ENCODE measurements at places on chromosomes 16 and 17.

DNA sequence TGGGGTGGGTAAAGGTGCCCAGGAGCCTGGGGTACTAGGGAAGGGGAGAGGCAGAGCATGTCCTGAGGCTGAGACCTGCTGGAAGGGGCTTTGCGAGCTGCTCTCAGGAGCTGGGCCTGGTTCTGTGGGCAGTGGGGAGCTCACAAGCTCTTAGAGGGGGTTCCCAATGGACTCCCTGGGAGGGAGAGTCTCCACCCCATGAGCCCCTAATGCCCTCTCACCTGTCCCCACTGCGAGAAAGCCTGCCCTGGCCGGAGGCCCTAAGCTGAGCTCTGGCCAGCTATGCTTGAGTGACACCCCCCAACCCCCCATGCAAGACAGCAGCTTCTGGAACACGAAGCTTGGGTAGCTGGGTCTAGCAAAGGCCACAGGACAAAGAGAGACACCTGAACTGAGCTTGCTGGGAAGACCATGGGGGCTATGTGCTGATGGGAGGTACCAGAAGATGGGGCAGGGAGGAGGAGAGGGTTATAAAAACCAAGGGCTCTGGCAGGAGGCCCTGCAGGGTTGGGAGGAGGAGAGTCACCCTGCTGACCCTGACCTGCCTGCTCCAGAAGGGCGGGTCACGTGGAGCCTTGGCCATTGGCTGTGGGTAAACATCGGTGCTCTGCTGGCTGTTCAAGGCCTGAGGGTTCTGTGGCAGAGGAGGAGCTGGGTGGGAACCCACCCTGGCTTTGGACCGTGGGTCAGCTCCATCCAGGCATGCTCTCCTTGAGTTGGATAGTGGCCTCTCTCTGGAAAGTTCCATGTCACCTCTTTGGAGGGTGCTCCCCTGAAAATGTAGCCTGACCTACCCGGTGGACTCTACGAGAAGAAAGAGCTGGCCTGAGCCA, 106.7 kb downstream of the RAB11FIP4 start:
- no peak for DNase-seq

DNA sequence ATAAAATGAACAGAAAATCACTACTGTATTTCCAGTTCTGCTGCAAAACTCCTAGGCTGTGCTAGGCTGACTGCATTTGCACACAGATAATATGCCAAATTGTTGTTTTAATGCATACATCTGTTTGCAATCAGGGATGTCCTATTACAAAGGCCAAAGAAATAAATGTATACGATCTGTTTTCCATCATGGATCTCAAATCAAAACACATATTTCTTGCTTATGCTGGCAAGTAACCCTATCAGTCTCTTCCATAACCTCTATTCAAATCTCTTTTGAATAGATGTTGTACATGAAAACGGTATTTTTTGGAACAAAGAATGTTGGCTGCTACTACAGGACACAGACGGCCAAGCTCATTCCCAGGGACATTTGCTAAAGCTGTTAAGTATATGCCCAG, 56.6 kb downstream of the DUSP14 start:
- no peak for DNase-seq

DNA sequence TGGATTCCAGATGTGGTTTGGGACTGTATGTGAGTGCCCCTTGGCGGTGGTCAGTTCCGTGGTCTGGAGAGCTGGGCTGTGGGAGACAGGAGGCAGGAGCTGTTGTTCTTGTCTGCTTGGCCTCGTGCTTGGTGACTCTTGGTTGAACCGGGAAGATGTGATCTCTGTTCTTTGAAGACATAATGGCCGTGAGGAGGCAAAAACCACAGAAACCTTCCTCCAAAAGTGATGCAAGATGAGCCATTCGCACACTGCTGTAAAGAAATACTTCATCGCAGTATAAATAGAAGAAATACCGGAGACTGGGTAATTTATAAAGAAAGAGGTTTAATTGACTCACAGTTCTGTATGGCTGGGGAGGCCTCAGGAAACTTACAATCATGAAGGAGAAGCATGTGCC, 128.8 kb downstream of the RAP1GAP2 start:
- DNase-seq = no peak

DNA sequence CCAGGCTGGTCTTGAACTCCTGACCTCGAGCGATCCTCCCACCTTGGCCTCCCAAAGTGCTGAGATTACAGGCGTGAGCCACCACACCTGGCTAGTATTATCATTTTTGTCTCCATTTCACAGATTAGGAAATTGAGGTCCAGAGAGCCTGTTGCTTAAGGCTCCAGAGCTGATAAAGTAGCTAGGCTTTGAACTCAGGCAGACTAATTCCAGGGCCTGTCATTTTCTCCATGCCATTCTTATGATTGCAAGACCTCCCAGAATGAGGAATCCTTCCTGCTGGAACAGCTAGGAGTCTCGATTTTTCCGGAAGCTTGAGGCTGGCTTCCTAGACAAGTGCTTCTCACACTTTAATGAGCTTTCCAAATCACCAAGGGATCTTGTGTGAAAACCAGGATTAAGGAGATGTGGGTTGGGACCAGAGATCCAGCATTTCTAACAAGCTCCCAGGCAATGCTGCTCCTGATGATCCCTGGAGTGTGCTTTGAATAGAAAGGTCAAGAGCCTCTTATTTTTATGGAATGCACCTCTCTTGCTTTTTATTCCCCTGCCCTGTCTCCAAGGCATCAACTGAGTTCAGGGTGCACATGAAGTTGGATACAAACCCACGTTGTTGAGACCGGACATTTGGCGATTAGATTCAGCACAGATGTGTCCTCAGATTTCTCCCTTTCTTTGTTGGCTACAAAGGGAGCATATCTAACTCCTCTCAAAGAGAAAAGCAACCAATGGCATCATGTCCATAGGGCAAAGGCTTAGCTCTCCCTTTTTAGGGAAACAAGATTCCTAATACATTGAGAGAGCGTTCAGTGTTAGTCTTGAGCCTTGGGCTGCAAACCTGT, 40.3 kb upstream of the FAM20A start:
- DNase-seq = no peak

GRCh38 chr16:2610781-2611498, 71.4 kb upstream of the KCTD5 start:
- no peak for DNase-seq

- DNase-seq = no peak
Observed at GRCh38 chr16:69644790-69645189, 79.0 kb downstream of the NFAT5 start.

GRCh38 chr17:32516940-32517701, 30.3 kb downstream of the CDK5R1 start:
- DNase-seq = no peak

- no peak for DNase-seq
Observed at GRCh38 chr16:88472069-88472468, 19.0 kb downstream of the ZFPM1 start.

- no peak for DNase-seq
Observed at GRCh38 chr17:1617620-1618174, 10.9 kb downstream of the SLC43A2 start.

GRCh38 chr17:50350733-50351132, 4.8 kb downstream of the XYLT2 start:
- no peak for DNase-seq

DNA sequence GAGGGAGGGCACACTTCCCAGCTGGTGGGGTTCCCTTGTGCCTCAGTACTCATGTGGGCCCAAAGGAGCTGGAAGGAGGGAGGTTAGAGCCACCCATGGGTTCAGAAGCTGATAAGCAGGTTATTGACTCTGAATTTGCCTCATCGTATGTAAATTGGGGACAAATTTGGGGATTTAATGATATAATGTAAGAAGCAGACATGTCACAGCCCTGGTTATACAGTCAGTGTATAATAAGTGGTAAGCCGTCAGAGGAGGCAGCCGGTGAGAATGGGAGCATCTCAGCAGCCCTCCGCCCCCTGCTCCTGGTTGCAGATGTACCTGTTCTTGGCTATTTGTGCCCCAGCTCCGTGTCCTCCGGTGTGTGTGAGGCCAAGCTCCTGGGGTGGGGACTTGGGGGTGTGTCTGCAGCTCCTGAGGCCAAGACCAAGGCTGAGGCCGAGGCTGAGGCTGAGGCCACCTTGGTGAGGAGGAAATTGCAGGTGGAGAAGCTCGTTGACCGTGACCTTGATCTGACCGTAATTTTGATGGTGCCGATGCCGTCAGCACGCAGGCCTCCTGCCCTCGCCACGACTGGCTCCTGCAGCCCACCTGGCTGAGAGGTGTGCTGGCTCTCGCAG, 288.1 kb downstream of the SEC14L1 start:
- no peak for DNase-seq

- DNase-seq = peak; percentile 95
Observed at GRCh38 chr16:68084504-68085258, 489 bp upstream of the NFATC3 start.

- no peak for DNase-seq
Observed at GRCh38 chr16:84765616-84766580, 53.9 kb upstream of the CRISPLD2 start.

DNA sequence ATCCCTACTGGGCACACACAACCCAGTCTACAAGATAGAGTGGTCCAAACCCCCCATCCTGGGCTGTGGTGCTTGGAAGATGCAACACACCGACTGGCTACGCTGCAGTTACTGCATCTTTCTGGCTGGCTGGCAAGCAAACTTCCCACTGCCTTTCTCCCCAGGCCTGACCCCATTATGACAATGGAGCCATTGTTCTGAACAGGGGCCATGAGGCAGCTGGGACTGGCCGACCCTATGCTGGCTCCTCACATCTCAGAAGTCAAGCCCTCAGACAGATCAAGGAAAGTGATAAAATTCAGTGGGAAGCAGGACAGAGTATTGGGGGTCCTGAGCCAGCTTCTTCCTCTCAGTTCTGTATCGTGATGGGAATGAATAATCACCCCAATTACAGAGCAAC, 364.1 kb upstream of the ASIC2 start:
- no peak for DNase-seq

DNA sequence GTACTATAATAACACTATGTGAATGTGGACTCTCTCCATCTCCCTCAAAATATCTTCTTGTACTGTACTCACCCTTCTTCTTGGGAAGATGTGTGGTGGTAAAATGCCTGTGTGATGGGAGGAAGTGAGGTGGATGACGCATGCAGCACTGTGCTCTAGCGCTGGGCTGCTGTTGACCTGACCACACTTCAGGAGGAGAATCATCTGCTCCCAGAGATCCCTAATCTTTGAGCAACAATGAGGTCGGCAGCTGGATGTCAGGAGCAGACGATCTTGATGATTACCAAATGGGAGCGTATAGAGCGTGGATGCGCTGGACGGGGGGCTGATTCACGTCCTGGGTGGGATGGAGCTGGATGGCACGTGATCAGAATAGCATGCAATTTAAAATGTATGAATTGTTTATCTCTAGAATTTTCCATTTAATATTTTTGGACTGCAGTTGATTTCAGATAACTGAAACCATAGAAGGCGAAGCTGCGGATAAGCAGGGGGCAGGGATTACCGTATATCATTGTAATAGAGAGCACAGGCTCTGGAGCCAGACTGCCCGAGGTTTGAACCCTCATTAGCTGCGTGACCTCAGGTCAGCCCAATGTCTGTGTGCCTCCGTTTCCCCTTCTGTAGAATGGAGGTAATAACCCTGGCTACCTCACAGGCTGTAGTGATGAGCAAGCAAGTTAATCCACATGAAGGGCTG, 23.7 kb upstream of the CYLD start:
- no peak for DNase-seq

DNA sequence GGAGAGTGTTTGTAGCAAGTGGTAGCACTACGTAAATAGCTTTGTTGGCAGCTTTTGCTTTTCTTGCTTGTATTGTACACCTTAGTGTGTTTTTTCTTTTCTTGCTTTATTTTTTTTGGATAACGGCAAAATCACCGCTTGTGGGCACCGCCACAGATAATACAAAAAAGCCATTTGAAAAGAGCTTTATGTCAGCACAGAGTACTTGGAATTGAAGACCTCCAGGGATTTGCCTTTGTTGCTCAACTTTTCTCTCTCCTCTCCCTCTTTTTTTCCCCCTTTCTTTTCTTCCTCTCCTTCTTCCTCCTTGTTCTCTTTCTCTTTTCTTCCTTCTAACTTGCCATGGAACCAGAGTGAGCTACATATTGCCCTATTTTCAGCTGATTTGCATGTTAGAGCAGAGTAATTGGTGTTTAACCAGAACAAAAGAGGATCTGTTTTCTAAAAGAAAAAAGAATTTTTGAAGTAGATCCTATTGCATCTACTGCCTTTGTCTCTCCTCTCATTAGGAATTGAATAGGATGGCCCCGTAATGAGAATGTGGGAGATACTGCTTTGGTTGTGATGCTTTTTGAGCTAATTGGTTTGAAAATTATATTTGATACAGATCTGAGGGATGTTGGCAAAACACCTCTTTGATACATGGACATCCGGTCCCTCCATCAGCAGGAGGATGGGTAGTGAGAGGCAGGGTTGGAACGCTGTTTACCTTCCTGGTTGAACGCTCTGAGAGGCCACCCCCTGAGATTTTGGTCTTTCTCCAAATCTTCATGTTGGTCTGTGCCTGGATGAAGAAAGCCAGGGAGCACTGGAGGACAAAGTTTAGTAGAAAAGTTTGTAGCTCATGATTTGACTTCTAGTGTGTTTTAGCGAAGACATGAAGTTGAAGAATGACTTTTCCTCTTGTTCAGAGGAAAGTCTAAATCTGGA, 85.6 kb downstream of the MSI2 start:
- DNase-seq = no peak

- DNase-seq = no peak
Observed at GRCh38 chr17:46790216-46790615, 28.3 kb downstream of the WNT3 start.

- no peak for DNase-seq
Observed at GRCh38 chr17:59783221-59784047, 76.0 kb downstream of the VMP1 start.

DNA sequence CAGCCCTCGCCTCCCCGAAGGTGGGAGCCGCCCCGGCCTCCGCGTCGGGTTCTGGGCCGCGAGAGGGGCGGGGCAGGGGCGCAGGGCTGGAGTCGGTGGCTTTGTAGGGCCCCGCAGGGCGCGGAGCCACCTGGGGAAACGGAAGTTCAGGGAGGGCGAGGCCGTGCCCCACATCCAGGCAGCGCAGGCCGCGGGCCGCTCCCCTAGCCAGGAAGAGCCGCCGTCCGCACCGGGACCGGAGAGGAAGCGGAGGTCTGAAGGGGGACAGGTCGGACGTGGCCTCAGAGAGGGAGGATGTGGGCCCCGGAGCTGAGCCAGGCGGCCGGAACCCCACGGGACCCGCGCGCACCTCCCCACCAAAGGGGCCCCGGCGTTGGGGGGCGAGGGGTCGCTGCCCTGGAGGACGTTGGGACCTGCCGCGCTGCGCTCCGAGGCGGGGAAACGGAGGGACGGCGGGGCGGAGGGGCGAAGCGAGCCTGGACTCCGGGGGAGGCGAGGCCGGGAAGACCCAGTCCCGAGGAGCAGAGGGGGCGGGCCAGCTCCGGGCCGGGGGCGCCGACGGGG, 482 bp upstream of the SLC16A3 start:
- DNase-seq = no peak

- no peak for DNase-seq
Observed at GRCh38 chr17:33873201-33873617, 381.9 kb upstream of the CCL2 start.

GRCh38 chr16:15990902-15991301, 41.5 kb downstream of the ABCC1 start:
- DNase-seq = no peak

DNA sequence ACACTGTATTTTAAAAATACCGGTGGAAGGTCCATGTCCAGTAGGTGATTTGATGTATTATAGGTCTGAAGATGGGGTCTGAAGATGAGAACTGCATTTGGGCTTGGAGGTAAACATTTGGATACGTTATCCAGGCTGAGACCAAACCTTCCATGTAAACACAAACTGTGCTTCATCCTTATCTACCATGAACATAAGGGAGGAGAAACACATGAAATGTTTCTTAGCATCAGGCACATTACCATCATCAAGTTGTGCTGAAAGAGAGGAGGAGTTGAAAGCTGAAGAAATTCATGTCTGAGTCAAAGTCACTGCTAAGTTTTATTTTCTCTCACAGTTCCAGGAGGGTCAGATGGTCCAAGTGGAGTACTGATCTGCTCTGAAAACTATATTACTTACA, 11.4 kb downstream of the SF3B3 start:
- no peak for DNase-seq
